ENCODE measurements at places on chromosomes 5 and 9.

DNA sequence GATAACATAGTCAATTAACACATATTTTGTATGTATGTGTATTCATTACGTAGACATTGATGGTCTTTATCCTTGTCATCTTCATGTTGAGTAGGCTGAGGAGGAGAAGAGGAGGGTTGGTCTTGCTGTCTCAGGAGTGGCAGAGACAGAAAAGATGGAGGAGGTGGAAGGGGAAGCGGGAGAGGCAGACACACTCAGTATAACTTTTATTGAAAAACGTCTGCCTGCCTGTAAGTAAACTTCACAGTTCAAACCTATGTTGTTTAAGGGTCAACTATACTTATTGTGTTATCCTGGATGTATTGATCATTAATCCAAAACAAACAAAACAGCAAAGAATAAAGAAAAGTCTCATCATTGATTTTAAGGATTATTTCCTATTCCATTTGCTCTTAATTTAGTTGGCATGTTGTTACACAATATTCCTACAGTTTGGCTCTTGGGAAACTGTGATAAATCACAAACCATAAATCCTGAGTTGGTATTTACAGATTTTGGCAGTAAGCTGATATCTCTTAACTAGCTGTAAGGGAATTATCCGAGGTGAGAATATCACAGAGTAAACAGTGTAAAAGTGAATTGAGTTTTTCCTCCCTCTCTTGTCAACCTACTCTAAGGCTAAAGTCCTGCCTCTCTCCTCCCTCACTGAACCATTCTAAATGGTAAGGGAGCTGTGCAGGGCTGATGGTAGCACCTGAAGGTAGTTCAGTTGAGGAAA is 487.2 kb downstream of the SPATA31D1 start:
- no peak for DNase-seq

- no peak for DNase-seq
Observed at GRCh38 chr9:130630506-130631330, 33.7 kb upstream of the PRDM12 start.

GRCh38 chr9:28774433-28775235 is 1201.4 kb upstream of the C9orf72 start:
- DNase-seq = no peak

GRCh38 chr5:2272039-2272438 is 389.3 kb upstream of the IRX4 start:
- DNase-seq = no peak

Measured in stimulated activated CD4-positive, alpha-beta T cell treated with anti-CD3 and anti-CD28 coated beads, Interleukin-15, amount 100 ng/mL, for 1 hour (primary cell).